Naive thymus-derived CD8-positive, alpha-beta T cell (primary cell): ENCODE measurements at places on chromosomes 13 and 19.

DNA sequence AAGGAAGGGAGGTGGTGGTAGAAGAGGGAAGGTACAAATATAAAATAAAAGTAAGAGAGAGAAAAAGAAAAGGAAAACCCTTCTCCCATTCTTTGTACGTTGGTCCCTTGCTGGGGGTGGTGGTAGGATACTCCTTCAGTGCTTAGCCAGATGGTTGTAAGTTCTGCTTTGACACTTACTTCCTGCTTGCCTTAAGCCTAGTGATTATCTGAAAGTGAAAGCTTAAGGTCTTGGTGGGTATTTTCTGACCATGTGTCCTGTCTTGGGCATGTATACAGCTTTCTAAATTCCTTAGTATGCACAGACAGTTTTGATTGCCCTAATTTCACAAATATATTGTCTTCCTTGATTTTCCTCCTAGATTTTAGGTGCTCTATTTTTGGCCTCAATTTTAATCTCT lies 314.8 kb downstream of the PCDH17 start:
- no peak for DNase-seq

- DNase-seq, result no peak
These were observed 319.6 kb downstream of the TEX29 start for GRCh38 chr13:111640006-111640405.

DNA sequence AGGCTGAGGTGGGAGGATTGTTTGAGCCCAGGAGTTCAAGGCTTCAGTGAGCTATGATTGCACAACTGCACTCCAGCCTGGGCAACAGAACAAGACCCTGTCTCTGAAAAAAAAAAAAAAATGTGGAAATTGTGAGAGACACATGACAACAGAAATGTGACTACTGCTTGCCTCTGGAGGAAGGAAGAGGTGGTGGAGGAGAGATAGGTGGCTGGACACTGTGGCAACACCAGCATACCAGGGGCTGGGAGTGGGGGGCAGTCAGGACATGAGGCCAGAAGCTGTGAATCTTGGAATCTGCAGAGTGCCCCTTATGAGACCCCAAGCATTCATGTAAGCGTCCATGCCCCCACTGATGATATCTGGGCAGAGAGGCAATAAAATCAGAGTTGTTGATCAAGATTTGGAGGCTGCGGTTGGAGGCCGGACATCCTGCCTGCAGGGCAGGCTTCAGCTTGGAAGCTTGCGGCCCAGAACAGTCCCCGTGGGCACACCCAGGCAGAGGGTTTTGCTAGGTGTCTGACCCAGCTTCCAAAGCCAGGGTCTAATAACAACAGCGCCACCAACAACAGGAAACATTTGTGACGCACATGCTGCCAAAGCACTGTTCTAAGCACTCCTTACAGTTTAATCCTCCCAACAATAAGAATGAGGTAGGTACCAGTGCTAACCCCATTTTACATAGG lies 16.9 kb downstream of the FAM187B start:
- DNase-seq, result peak; percentile 88

- DNase-seq, result no peak
These were observed 2.2 kb upstream of the FREM2 start for GRCh38 chr13:38684714-38685113.

DNA sequence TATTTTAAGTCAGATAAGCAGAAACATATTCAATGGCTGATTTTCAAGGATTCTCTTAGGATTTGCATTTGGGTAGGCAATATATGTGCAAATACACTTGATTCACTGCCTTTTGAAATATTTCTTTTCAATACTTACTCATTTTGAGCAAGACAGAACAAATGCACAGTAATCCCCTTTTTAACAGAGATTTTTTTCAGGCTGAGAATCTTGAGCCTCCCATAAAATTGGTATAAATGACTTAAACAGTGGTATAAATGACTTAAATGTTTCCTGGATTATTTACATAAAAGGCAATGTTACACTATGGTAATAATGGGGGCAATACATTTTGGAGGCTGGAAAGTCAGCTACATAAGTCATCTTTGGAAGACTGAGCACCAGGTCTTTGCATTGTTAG lies 389.0 kb downstream of the OLFM4 start:
- DNase-seq, result no peak

GRCh38 chr13:112972867-112973576 lies 4.0 kb downstream of the MCF2L start:
- DNase-seq, result no peak

- no peak for DNase-seq
These were observed 7.0 kb upstream of the CDC42EP5 start for GRCh38 chr19:54480051-54480450.

- DNase-seq, result no peak
These were observed 4.9 kb downstream of the FXYD3 start for GRCh38 chr19:35120492-35120891.

GRCh38 chr13:50512474-50513299 lies 330.8 kb downstream of the DLEU7 start:
- DNase-seq, result peak; percentile 38

DNA sequence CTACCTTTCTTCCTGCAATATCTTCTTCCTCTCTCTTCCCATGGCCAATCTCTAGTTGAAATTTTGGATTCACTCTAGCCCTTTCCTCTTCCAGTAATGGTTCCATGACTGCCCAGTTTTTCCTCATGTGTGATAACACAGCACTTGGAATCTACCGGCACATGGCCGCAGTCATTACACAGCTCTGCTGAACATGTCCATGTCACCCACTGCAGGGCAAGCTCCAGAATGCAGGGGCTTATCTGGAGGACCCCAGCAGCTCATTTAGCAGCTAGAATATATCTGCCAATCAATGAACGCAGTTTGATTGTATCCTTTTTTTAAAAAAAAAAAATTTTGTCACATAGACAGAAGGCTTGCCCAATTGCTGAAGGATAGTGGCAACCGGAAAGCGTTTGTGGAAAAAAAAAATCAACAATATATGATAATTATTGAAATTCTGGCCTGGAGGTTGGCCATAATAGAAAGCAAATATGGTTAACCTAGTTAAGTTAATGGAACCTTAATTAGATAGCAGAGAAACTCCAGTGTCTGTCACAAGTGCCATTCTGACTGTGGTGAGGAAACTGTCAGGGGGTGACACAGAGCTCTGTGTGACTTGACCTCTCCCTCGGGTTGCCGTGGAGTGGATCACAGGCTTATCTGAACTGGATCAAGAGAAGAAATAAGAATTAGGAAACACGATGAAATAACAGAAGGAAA lies 426.7 kb downstream of the LIG4 start:
- DNase-seq, result no peak

DNA sequence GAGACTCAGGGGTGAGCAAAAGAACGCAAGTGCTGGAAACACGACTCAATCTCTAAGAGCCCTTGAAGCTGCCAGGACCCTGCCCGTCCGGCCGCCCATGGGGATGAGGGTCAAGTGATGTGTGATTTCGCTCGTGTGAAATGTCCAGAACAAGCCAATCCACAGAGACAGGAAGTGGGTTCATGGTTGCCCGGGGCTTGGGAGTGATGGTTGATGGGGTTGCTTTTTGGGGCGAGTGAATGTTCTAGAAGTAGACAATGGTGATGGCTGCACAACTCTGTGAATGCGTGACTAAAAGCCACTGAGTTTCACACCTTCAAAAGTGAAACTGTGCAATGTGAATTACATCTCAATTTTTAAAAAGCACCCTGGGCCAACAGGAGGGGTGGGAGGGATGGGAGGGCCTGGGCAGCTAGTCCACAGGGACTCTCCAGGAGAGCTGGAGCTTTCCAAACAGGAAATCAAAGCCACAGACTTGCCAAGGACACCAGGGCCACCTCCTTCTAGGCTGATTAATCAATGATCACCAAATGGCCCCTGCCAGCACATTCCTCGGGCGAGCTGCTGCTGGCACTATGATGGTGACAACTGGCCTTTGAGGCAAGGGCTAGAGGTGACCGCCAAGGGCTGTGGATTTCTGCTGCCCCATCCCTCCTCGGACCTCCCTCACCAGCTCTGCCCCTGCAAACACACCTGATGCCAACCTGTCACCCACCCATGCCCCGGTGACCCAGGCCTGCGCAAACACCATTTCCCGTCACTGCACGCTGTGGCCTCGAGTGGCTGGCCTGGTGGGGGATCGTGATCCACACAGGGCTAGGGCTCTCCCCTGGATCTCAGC lies 14.0 kb downstream of the DPP9 start:
- no peak for DNase-seq

GRCh38 chr13:78649997-78650716 lies 8.8 kb downstream of the OBI1 start:
- no peak for DNase-seq

DNA sequence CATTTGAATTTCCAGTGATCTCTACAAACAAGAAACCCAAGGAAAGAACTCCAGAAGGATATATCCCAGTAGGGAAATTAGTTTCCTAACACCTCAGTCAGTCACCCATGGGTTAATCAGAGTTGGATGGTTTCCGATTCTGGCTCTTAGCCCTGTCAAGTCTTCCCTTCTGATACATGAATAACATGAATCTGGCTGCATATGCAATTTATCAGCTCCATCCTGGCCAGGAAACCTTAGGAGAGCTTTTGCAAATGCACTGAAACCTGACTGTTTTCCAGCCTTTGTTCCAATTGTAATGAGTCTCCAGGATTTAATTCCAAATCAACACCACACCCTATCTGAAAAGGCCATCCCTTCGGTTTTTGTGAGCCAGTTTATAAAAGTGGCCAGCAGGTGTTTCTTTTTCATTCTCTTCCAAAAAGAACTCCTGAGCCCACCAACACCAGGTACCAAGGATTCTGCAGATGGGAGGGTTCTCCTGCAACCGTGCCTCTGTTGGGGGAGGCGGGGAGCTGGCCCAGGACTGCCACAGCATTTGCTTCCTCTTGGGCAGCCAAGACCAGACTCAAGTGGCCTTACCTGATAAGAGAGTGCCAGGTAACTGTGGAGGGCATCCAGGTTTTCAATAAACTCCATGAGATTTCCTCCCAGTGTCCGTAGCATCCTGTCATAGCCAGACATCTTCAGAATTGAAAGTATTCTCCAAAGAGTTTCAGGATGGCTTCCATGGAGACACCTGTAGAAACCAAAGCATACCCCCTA lies 77.5 kb downstream of the C13orf42 start:
- no peak for DNase-seq
